ENCODE measurements at places on chromosomes 1 and 21. TPM values are rescaled to one million over a fixed set of nuclear protein-coding genes. Genes with fewer than 3 reads are reported as not detected.

SF3B4 gene
- total RNA-seq: 65.3 TPM

GRCh38 chr1:204194771-204195170 is 1.5 kb downstream of the KISS1 start:
- DNase-seq: no peak

GRCh38 chr1:173409613-173410012 is 67.5 kb upstream of the PRDX6 start:
- no peak for DNase-seq

DNA sequence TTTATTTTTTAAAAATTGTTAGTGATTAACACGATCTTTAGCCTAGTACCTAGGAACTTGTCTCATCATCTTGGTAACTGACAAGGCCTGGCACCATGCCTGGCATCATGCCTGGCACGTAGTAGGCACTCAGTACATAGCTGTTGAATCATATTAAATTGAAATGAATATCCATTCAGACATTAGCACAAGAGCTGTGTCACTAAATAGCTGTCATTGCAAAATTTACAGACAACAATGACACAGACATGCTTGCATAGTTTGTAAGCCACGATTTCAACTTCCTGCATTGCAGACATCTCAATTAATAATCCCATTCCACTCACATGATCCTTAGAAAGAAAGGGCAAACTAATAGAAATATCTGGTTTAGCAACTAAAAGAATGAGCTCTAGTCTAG is 15.4 kb upstream of the PHACTR4 start:
- DNase-seq: no peak

MMEL1 gene
- 1.4 TPM for total RNA-seq

TP73 gene
- total RNA-seq: 0.30 TPM

DNA sequence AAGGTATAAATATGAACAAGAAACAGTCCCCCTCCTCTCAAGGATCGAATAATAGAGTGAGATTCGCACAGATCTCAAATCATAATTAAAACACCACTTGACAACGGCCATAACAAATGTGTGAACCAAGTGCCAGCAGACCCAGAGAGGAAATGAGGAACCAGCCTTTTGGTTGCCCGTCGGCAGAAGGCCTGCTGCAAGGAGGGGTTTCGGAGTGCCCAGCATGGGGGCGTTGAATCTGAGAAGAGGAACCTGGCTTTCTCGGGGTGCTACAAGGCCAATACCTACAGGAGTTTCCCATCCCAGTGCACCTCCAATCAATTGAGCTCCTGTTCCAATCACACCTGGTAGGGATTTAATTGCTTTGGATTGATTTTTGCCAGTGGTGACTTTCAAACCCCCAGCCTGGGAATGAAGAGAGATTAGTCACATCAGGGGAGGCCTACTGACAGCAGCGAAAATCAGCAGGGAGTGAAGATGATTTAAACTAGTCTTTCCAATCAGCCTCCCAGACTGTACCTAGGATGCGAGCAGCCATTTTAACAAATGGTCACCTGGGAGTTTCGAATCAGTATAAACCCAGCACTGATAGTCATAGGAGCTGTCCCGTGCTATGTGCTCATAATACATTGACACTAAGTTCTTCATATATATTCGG is 263.8 kb downstream of the KAZN start:
- DNase-seq: no peak

GRCh38 chr1:102897557-102897956 is 210.8 kb downstream of the COL11A1 start:
- DNase-seq: no peak

DNA sequence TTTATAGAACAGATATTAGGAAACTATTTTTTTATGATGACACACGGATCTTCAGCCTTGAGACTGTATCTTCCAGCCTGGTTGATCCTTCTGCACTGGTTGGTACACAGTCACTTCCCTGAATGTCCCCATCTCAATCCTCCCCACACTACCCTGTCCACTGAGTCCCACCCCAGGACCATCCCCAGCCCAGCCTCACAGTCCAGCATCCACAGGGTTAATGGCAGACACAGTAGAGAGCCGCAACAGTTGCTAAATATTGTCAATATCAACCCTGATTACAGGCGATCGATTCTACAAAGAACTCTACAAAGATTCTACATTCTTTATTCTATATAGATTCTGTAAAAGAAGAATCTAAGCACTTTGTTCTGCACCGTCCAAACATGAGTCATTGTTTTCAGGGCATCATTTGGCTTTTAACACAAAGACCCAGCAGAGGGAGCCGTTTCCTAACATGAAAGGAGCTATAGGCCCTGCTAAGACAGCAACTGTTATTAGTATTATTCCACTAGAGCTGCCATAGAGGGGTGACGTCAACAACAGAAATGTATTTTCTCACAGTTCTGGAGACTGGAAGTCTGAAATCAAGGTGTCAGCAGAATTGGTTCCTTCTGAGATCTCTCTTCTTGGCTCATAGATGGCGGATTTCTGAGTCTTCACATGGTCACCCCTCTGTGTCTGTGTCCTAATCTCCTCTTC is 30.1 kb upstream of the IFNAR2 start:
- DNase-seq: peak; percentile 77

CHD5 gene
- 0.59 TPM for total RNA-seq

GRCh38 chr21:31786164-31786920 is 54.4 kb upstream of the SCAF4 start:
- no peak for DNase-seq

FAM43B gene
- not detected for total RNA-seq

KCNA10 gene
- total RNA-seq: not detected

- no peak for DNase-seq
Measured at GRCh38 chr1:206081856-206082255, 28.9 kb downstream of the RHEX start.

DNA sequence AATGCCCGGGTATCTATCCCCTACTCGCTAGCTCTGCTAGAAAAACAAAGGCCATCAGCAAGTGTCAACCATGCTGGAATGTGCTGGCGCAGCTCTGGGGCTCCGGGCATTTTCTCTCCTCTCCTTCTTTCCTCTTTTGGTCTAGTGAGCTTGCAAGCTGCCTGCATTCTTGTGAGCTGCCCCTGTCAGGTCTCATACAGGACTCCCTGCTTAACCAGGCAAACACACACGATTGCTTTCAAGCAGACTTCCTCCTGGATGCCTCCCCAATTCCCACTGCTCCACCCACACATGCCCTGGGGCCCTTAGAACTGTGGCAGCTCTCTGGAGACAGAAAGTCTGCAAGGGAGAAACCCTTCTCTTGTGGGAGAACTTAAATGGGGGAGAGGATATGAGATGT is 35.7 kb upstream of the SUCO start:
- no peak for DNase-seq

GRCh38 chr1:209041927-209042326 is 541.6 kb upstream of the CAMK1G start:
- no peak for DNase-seq

PADI2 gene
- total RNA-seq: 0.12 TPM

CFHR4 gene
- total RNA-seq: not detected

DNA sequence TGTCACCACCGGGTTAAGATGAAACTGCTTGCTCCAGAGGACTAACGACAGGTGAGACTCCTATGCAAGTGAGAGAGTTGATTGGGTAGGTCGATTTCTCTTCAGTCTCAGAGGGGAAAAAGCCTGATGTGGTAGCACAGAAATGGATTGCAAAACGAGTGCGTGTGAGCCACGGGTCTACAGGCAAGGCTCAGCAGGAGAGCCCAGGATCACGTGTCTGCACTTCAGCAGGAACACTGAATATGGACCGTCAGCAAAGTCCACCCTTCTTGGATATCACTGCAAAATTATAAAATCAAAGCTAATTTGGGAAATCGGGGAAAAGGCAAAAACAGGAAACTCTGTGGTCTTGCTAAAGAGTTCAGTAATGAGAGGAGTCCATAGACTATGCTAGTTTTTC is 107.7 kb upstream of the ZNF648 start:
- no peak for DNase-seq

SPRR2B gene
- total RNA-seq: not detected

NGF gene
- not detected for total RNA-seq

PRKCZ gene
- 11.8 TPM for total RNA-seq

ILDR2 gene
- 14.6 TPM for total RNA-seq

DNA sequence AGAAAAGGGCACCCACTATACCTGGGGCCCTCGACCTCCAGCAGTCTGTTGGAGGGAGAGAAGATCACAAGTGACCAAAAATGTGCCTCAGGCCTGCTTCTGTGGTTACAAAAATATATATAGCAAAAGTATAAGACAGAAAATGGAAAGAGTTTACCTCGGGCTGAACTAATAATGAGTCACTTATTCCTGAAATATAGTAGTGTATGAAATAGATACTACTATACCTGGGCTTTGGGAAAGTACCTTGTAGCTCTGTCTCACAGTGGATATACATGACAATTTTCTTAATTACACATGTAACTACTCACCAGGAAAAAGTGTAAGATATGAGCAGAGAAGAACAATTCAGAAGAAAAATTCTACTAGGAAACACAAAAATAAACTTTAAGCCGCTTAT is 7.3 kb upstream of the APCS start:
- no peak for DNase-seq

DNA sequence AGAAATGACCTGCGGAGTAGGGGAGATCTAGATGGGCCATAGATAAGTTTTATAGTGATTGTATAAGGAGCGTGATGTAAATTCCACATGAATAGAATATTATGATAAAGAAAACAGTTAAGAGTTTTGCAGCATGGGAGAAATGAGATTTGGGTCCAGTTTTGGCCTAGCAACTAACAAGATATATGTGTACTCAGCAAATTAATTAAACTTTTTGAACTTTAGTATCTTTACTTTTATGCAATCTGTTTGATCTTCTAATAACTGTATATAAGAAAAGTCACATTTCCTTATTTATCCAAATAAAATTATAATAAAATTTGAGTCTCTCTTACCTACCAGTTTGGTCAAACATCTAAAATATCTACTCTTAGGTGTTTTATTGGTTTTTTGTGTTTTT is 1011.8 kb upstream of the NCAM2 start:
- no peak for DNase-seq

- DNase-seq: no peak
Measured at GRCh38 chr1:27536767-27537166, 46.8 kb upstream of the WASF2 start.

TINAGL1 gene
- not detected for total RNA-seq

RYR2 gene
- not detected for total RNA-seq

- no peak for DNase-seq
Measured at GRCh38 chr1:3132660-3133059, 63.7 kb downstream of the PRDM16 start.

GRCh38 chr1:40652468-40652867 is 13.0 kb downstream of the RIMS3 start:
- no peak for DNase-seq

DNA sequence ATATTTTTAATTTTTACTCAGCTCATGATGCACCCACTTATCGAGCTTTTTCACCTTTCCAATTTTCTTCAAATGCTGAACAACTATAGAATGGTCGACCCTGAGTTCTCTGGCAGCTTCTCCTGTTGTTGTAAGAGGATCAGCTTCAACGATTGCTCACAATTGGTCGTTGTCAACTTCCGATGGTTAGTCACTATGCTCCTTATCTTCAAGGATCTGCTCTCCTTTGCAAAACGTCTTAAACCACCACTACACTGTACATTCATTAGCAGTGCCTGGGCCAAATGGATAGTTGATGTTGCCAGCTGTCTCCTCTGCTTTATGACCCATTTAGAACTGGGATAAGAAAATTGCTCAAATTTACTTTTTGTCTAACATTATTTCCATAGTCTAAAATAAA is 385.9 kb upstream of the LYPLAL1 start:
- no peak for DNase-seq

KCND3 gene
- not detected for total RNA-seq

- peak; percentile 24 for DNase-seq
Measured at GRCh38 chr1:220803401-220804201, 16.9 kb downstream of the MTARC1 start.

- no peak for DNase-seq
Measured at GRCh38 chr1:51622455-51622913, 5.6 kb downstream of the OSBPL9 start.

SELP gene
- total RNA-seq: 1.5 TPM

GRCh38 chr1:226662642-226663326 is 76.3 kb downstream of the ITPKB start:
- peak; percentile 78 for DNase-seq

- no peak for DNase-seq
Measured at GRCh38 chr1:200857804-200858203, 15.0 kb upstream of the GPR25 start.

GRCh38 chr1:183318433-183318832 is 99.7 kb downstream of the NMNAT2 start:
- DNase-seq: no peak

DNA sequence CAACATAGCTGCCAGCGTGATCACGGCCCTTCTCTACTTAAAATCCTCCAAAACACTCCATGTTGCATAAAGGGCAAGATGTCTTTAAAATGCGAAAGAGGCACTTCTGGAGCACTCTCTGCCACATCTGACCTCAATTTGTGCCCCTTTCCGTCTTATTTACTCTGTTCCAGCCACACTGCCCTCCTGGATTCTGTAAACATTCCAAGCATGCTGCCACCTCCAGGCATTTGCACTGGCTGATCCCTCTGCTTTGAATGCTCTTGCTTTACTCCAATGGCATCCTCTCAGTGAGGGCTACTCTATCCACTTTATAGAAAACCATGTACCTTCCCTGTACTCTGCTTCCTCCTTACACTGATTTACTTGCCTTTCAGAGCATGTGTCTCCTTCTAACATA is 5.3 kb upstream of the RGS7 start:
- no peak for DNase-seq

GRCh38 chr1:71583756-71584155 is 502.9 kb upstream of the ZRANB2 start:
- DNase-seq: no peak

DNA sequence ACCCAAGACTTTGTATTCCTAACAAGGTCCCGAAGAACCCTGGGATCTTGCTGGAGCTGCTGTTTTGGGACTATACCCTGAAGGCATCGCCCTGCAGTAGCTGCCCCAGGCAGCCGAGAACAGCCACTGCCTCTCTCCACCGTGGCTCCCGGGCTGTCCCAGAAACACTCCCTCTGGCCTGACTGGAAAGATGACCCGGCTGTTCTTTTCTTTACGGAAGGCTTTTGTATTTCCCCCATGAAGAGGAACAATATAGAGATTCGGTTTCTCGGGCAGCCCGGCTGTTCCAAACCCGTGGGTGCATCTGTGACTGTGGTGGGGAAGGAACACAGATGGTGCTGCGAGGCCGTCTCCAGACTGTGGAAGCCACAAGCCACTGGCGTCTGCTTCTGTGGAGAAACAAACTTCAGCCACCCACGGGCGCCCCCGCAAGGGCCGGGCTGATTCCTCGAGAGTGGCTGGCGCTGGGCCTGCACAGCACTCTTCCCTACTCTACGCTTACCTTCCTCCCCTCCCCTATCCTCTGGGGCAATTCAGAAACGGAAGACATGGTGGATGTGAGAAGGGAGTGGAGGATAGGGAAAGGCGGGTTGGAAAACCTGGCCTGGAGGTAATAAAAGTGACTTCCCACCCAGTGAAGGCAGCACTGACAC is 33.7 kb upstream of the VASH2 start:
- DNase-seq: no peak

DNA sequence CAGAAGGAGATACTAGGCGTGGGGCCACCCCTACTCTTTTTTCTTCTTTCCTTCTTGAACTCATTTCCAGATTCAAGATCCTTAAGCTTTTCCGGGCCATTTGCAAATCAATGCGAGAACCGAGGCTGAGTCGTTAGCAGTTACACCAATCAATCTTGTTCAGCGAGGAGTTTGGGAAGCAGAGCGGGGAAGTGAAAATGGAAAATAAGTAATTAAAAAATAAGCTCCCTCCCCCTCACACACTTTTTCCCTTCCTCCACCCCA is 1.7 kb upstream of the NEGR1 start:
- no peak for DNase-seq
